Lung (tissue), 17 donors: ENCODE measurements at places on chromosomes 1 and 21. TPM values are rescaled to one million over a fixed set of nuclear protein-coding genes. Genes with fewer than 3 reads are reported as not detected.

The DRAM2 gene
- 28.2 TPM for total RNA-seq

The LCE1E gene
- total RNA-seq, result not detected

DNA sequence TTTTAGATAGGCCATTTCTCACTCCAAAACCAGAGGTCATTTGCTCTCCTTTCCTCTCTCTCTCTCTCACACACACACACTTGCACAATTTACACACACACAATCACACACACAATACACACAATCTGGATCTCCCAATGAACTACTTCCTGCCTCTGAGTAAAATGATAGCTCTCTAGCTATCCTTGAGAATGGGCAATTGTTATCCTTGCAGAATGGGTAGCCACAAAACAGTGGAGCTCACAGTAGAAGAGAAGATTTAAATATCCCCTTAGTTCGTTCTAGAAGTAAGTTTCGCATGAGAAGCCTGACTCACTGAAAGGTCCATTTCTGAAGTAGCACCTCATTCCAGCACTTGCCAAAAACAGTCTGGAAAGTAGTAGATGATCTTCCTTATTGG is 17.6 kb downstream of the PALMD start:
- H3K27ac ChIP-seq, result peak overlapping the region; percentile 78
- no peaks in the 10 kb centered on the region for H3K36me3 ChIP-seq
- H3K27me3 ChIP-seq, result no peaks in the 10 kb centered on the region
- DNase-seq, result no peak

DNA sequence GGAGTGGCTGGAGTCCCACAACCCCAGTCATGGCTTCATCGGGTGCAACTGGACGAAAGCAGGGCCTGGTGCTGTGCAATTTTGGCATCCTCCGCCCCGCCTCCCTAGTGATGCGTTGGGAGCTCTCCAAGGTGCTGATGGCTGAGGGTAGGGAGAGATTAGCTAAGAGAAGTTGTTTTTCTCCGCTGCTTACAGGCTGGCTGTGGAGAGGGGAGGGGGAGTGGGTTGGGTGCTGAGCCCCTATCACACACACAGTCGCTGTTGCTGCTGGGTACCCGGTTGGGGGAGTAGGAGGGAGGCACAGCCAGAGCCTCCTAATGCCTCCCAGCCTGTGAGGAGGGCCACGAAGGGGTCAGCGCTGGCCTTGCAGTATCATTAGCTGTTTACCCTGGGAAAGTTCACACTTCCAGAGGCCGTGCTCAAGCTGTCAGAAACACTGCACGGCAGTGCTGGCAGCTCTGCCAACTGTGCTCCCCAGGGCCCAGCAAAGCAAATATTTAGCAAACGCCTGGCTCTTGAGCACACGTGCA is 110.0 kb downstream of the GRIK3 start:
- peak; percentile 79 for DNase-seq

DNA sequence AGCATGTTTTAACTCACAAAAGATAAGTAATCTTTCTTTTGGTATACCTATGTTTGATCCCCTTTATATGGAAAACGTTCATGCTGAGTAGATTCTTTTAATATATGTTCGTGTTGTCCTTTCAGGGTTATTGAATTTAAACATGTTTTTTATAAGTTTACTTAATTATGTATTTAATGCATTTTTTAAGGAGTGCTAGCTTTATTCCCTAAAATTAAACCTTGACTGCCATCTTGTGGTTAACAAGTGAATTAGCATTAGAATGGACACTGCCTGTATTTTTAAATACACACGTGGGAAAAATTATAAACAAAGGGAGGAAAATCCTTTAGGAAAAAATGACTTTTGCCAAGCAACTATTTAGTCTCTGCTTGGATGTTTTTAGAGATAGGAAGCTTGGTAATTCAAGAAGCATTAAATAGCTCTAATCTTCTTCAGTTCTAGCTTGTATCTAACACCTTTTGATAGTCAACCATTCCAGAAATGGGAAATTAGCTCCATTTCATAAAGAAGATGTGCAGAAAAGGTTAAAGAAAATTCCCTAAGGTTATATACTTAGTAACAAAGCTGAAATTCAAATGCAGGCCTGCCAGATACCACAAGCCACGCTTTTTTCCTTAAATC is 43.0 kb downstream of the UBE2U start:
- no peak overlapping the region for H3K27ac ChIP-seq
- DNase-seq, result no peak
- H3K27me3 ChIP-seq, result no peaks in the 10 kb centered on the region
- no peaks in the 10 kb centered on the region for H3K4me1 ChIP-seq
- H3K4me3 ChIP-seq, result no peak overlapping the region
- H3K36me3 ChIP-seq, result no peaks in the 10 kb centered on the region

- DNase-seq, result peak; percentile 95
- no peaks in the 10 kb centered on the region for H3K27me3 ChIP-seq
- peak overlapping the region; percentile 93 for H3K27ac ChIP-seq
- no peak overlapping the region for H3K4me3 ChIP-seq
- peaks cover 11% of the 10 kb centered on the region for H3K36me3 ChIP-seq
These were observed 66.2 kb downstream of the ATP2B4 start for GRCh38 chr1:203692565-203693470.
